ENCODE measurements at places on chromosomes 6 and 20. TPM values are rescaled to one million over a fixed set of nuclear protein-coding genes. Genes with fewer than 3 reads are reported as not detected.

Gene SAMD10
- total RNA-seq: 3.5 TPM

Gene RIPOR3
- total RNA-seq: 20.1 TPM

Gene ANKS1A
- total RNA-seq: 13.4 TPM

Gene SLC17A4
- total RNA-seq: 19.2 TPM

Gene SLC35F1
- not detected for total RNA-seq

Gene RCAN2
- total RNA-seq: 1.2 TPM

Gene VNN1
- 74.8 TPM for total RNA-seq

Gene ZNF334
- total RNA-seq: 1.9 TPM

Gene RRAGD
- 7.9 TPM for total RNA-seq

Gene CD164
- total RNA-seq: 130 TPM

Gene LPA
- 196 TPM for total RNA-seq

Gene PDYN
- total RNA-seq: not detected

Gene IP6K3
- 4.1 TPM for total RNA-seq

Gene CALHM4
- not detected for total RNA-seq

Gene XKR7
- total RNA-seq: not detected

All from left lobe of liver (tissue), 2 donors.